Right lobe of liver (tissue), 6 donors: ENCODE measurements at places on chromosomes 5 and 9. TPM values are rescaled to one million over a fixed set of nuclear protein-coding genes. Genes with fewer than 3 reads are reported as not detected.

PCDHB1 gene
- total RNA-seq: not detected

OBP2B gene
- not detected for total RNA-seq

IFNA21 gene
- total RNA-seq: not detected

HMHB1 gene
- total RNA-seq: not detected

ROR2 gene
- 0.49 TPM for total RNA-seq

NTMT1 gene
- 21.8 TPM for total RNA-seq

CCL27 gene
- not detected for total RNA-seq

KCNN2 gene
- total RNA-seq: 2.3 TPM

CARD9 gene
- total RNA-seq: 1.5 TPM

ROPN1L gene
- total RNA-seq: 0.30 TPM

GRCh38 chr9:13027879-13028278, 251.6 kb downstream of the MPDZ start:
- peaks cover 2% of the 10 kb centered on the region for H3K36me3 ChIP-seq
- H3K4me1 ChIP-seq: no peaks in the 10 kb centered on the region
- no peak overlapping the region for H3K27ac ChIP-seq
- no peak for DNase-seq

DNA sequence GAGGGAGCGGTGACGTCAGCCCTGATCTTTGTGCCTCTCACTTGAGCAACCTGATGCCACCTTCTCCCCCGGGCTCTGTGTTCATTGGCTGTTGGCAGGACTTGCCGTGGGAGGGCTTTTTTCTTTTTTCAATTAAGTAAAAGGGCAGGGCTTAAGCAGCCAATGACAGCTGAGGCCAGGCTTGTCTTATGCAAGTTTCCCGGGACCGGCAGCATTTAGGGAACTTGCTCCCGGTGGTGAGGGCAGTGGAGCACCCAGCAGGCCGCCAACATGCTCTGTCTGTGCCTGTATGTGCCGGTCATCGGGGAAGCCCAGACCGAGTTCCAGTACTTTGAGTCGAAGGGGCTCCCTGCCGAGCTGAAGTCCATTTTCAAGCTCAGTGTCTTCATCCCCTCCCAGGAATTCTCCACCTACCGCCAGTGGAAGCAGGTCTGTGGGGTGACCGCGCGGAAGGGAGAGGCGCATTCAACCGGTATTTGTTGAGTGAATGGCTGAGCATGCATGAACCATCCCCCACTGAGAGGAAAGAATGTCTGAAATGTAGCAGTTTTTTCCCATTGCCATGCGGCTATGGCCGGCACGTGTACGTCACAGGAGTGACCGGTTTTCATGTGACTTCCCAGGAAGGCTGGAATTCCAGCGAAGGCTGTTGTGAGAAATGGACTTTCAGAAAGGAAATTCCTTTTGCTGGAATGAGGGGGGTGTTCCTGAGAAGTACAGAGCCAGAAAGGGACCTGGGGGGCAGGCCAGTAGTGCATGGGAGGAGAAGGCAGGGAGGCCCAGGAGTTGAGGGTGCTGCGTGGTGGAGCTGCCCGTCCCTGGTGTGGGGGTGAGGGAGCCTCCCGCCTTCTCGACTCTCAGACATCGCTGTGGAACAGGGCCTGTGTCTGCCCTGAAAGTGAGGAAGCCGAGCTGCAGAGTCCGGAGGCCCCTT, 29.0 kb downstream of the PTGES2 start:
- peak overlapping the region; percentile 89 for H3K27ac ChIP-seq
- peak; percentile 98 for DNase-seq
- peak overlapping the region; percentile 73 for H3K4me3 ChIP-seq
- peaks cover 7% of the 10 kb centered on the region for H3K4me1 ChIP-seq
- peaks cover 2% of the 10 kb centered on the region for H3K36me3 ChIP-seq
- H3K27me3 ChIP-seq: no peaks in the 10 kb centered on the region

- no peaks in the 10 kb centered on the region for H3K27me3 ChIP-seq
- no peak overlapping the region for H3K27ac ChIP-seq
- H3K4me3 ChIP-seq: no peak overlapping the region
- no peak for DNase-seq
- H3K4me1 ChIP-seq: no peaks in the 10 kb centered on the region
These were observed 81.2 kb upstream of the NAA35 start for GRCh38 chr9:85859765-85860164.

DNA sequence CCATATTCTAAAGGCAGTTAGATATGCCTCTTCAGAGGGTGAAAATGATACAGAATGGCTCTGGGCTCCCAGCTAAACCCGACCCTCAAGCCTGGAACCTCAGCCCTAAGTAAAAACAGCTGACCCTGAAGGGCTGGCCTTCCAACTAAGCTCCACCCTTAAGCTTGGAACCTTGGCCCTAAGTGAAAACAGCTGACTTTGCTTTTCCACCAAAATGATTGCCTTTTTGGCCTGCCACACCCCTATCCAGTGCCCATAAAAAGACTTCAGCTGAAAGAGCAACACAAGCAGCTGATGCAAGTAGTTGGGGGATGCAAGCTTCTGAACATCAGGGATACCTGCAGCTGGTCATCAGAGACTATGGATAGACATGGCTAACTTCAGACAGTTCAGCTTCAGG, 647.4 kb upstream of the SGCD start:
- DNase-seq: no peak
- H3K27ac ChIP-seq: no peak overlapping the region
- H3K4me3 ChIP-seq: no peak overlapping the region
- no peaks in the 10 kb centered on the region for H3K36me3 ChIP-seq
- H3K4me1 ChIP-seq: no peaks in the 10 kb centered on the region

- H3K27me3 ChIP-seq: no peaks in the 10 kb centered on the region
- no peak overlapping the region for H3K27ac ChIP-seq
- H3K4me3 ChIP-seq: no peak overlapping the region
- H3K36me3 ChIP-seq: no peaks in the 10 kb centered on the region
- no peak for DNase-seq
These were observed 145.4 kb downstream of the NMUR2 start for GRCh38 chr5:152259702-152260101.

GRCh38 chr5:80255431-80255810, 427 bp downstream of the SERINC5 start:
- peak overlapping the region; percentile 97 for H3K27ac ChIP-seq
- DNase-seq: peak; percentile 79
